ENCODE measurements at places on chromosomes 3 and 15.

- no peak for DNase-seq
Observed at GRCh38 chr3:58222161-58222724, 11.5 kb upstream of the DNASE1L3 start.

GRCh38 chr15:85178308-85178707 is 196.7 kb downstream of the PDE8A start:
- DNase-seq = no peak

- DNase-seq = no peak
Observed at GRCh38 chr3:190369668-190370295, 18.2 kb upstream of the CLDN16 start.

GRCh38 chr3:194865615-194866014 is 179.9 kb downstream of the FAM43A start:
- no peak for DNase-seq

DNA sequence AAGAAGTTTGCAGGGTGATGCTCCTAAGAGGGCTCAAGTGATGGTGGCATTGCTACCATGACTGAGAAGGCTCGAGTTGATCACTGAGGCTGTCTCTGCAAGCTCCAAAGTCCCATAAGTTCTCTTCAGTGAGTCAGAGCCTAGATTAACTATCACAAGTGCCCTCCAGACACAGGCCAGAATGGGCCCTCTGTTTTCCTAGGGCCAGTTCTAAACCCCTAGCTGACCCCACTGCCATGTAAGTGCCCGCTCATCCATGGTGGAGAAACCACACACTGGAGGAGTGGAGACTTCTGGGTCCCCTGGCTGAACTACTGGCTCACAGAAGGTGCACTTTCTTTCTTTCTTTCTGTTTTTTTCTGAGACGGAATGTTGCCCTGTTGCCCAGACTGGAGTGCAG is 87.6 kb upstream of the WNT5A start:
- no peak for DNase-seq

GRCh38 chr3:62659660-62660059 is 215.6 kb downstream of the CADPS start:
- peak; percentile 30 for DNase-seq

- DNase-seq = peak; percentile 82
Observed at GRCh38 chr3:133930341-133930933, 34.8 kb upstream of the RAB6B start.

- no peak for DNase-seq
Observed at GRCh38 chr3:187264021-187264420, 27.5 kb downstream of the MASP1 start.

DNA sequence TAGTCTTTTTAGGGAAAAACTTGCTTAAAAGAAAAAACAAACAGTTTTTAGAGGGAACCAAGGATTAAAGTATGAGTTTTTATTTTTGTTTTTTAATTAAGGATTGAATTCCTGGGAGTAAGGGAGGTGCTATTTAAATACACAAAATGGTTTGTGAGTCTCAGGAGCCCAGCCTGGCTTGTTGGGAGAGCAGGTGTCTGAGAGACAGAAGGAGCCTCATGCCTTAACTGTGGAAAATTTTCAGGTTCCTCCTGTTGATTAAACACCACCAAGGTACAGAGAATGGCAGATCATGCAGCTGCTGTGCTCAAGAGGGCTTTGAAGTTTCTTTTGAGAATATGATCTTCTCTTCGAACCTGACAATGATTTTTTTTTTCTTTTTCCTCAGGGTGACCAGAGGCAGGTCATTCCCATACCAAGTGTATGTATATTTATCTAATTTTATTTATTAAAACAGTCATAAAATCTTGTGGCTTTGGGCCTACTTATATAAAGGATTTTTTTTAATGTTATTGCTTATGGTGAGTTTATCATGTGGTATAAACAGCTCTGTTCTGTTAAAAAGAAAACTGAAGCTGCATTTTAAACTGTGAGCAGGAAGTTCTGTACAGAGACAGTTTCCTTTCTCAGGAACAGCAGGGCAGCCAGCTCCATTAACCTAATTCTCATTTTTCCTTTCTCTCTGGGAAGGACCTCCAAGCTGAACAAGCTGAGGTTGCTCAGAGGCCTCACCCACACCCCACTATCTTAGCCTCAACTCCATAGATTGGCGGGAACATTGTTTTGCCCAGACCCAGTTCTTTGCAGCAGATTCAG is 33.7 kb upstream of the VILL start:
- DNase-seq = no peak

GRCh38 chr3:129120254-129121004 is 1.2 kb downstream of the RAB43 start:
- DNase-seq = peak; percentile 96

- DNase-seq = peak; percentile 84
Observed at GRCh38 chr15:28086175-28086703, 12.9 kb downstream of the OCA2 start.

GRCh38 chr3:197430934-197431333 is 124.8 kb downstream of the BDH1 start:
- no peak for DNase-seq

- DNase-seq = no peak
Observed at GRCh38 chr3:32009957-32010356, 28.4 kb downstream of the ZNF860 start.

DNA sequence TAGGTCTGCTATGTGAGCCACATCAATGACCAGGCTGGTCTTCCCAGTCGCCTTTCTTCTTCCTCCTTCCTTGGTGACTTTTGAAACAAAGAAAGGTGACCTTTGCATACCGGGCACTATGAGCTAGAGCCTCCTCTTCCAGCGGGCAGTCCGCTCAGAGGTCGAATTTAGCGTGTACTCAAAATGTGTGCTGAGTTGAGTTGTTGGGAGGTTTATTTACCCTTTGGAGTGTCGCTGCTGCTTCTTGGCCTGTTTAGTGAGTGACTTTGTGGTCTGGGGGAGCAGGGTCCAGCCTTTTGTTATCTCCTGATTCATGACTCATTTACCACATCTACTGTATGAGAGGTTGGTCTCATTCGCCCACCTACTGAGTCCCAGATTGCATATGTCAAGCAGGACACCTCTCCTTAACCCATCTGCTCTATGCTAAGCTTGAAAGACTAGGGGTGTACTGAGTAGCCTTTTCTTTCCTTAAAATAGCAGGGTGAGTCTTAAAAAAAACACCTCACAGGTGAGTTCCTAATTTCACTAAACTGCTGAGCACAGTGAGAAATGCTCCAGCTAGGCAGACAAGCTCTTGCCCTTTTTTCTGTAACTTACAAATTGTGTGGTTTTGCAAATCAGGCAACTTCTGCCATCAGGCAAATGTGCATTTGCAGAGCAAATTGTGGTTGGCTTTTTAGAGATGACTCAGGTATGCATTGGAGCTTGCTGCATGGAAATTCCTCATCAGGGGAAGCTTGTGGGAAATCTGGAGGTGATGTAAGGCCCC is 3.2 kb upstream of the SIAH2 start:
- peak; percentile 11 for DNase-seq

All from GM23338 (cell line).